Astrocyte of the spinal cord (primary cell): ENCODE measurements at places on chromosomes 2 and 18.

DNA sequence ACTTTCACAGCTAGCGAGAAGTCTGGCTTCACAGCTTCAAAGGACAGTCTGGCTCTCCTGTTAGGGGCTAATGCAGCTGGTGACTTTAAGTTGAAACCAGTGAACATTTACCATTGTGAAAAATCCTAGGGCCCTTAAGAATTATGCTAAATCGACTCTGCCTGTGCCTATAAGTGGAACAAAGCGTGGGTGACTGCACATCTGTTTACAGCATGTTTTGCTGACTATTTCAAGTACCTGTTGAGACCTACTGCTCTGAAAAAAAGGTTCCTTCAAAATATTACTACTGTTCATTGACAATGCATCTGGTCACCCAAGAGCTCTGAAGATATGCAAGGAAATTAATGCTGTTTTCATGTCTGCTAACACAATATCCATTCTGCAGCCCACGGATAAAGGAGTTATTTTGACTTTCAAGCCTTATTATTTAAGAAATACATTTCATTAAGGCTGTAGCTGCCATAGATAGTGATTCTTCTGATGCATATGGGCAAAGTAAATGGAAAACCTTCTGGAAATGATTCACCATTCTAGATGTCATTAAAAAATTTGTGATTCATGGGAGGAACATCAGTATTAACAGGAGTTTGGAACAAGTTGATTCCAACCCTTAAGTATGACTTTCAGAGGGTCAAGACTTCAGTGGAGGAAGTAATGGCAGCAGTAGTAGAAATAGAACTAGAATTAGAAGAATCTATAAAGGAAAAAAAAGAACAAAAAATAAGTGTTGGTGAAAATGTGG, 48.9 kb downstream of the POLR1A start:
- DNase-seq, result no peak

DNA sequence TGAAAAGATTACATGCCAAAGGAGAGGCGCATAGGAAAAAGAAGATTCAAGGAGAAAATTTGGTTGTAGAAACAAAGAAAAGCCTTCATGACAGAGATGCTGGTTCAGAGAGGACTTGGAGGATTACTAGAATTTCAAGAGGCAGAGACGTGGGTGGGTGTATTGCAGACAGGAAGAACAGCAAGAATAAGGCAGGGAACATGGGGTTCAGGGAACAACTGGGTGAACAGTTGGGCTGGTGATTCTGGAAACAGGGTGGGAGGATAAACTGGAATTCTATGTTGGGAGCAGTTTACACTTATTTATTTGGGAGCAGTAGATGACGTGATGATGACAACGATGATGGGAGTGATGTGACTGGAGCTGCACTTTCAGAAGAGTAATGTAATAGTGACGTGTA, 18.4 kb upstream of the GMCL1 start:
- DNase-seq, result no peak

DNA sequence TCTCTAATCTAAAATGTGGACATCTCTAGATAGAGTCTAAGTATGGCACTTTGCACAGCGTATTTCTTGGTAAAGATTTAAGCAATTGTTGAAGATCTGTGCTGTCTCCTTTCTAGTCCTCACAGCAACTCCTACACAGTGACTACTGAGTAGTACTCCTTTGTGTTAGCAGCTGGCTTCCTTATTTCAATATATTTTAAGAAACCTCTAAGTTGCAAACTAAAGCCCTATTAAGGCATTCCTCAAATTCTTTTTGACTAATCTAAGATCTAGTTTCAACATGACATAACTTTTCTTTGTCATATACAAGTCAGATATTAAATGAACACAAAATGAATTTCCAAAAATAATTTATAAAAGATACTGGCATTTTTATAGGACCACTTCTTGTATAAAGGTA, 121.8 kb upstream of the DNAJC10 start:
- DNase-seq, result peak; percentile 40

DNA sequence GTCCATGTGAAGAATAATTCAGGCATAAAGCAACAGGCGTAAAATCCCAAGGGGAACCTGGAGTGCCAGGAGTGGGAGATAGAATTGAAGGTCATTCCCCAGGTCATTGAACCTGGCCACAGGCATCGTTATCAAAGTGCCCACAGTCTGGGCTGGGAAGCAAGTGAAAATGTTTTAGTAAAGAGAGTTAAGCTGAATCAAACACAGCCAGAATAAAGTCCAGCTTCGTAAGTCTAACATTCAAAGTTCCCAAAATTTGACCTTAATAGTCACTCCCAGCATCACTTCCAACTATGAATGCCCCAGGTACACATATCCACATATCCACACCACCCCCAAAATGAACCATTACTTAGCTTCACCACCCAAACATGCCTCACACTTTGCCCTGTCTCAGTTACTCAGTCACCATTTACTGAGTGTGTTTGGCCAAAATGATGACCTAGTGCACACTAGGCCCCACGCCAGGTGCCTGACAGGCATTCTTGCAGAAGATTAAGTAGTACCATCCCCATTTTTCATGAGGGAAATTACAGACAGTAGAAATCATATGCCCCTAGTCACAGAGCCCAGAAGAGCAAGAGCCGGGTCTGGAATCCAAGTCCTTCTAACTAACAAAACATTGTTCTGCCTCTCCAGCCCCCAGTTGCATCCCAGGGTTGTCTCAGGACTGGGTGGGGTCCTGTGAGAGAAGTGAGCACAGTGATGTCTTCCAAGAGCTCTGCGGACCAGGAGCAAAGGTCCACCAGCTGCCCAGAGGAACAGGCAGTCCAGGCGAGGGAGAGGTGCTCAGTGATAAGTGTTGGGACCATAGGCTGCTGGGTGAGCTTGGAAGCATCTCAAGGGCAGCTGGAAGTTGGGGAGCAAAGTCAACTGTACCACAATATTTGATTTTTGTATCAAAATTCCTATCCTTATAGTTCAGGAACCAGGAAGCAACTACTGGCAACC, 65.2 kb upstream of the MYCN start:
- DNase-seq, result no peak

- DNase-seq, result no peak
These were observed 212.3 kb downstream of the HDAC4 start for GRCh38 chr2:239188536-239188935.

- DNase-seq, result no peak
These were observed 143.9 kb upstream of the LTBP1 start for GRCh38 chr2:32802877-32803276.

DNA sequence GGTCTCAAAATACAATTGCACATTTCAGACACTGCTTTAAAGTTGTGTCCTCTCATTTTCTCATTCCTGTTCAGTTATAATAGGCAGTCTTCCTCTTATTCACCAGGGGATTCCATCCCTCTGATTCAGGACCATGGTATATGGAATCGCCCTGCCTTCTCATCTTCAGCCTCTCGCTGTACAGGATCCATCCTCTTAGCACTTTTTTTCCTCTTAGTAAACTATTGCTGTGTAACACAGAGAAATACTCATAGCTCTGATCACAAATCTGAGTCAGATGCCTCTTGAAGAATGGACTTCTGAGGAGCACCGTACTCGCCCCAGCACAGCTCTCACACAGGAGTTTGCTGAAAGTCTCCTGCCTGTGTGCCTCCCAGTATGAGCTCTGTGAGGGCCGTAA, 11.3 kb downstream of the RMP24 start:
- DNase-seq, result peak; percentile 61

GRCh38 chr2:121284463-121285449, at the start of gene TFCP2L1:
TFCP2L1 (minus strand) TSS chr2:121285202; CDS start chr2:121285109, 93 bp downstream.
- DNase-seq, result no peak

- no peak for DNase-seq
These were observed 49.7 kb upstream of the RAPH1 start for GRCh38 chr2:203584784-203585183.
